Ureter (tissue), 1 donor: ENCODE measurements at places on chromosomes 7 and 10. TPM values are rescaled to one million over a fixed set of nuclear protein-coding genes. Genes with fewer than 3 reads are reported as not detected.

- no peak for DNase-seq
Observed at GRCh38 chr10:43273997-43274396, 7.1 kb upstream of the RASGEF1A start.

DNA sequence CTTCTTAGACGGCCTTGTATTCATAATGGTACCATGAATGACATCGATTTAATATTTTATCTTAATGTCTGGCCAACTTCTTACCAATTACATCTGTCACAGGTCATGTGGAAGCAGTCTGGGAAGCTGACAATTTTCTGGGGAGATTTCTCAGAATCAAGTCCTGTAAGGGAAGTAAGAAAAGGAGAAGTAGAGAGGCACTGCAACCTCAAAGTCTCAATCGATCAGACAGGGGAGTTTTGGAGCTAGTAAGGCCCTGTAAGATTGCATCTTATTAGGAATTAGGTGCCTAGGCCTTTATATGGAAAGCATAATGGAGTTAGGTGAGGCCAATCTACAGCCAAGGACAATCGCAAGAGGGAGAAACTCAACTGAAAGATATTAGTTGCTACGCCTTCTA is 694.6 kb upstream of the SORCS1 start:
- DNase-seq: no peak

GRCh38 chr7:100568896-100569844 is 4.5 kb downstream of the SAP25 start:
- no peak for DNase-seq

GRCh38 chr7:64744680-64745079 is 49.5 kb upstream of the ZNF138 start:
- DNase-seq: no peak

DNA sequence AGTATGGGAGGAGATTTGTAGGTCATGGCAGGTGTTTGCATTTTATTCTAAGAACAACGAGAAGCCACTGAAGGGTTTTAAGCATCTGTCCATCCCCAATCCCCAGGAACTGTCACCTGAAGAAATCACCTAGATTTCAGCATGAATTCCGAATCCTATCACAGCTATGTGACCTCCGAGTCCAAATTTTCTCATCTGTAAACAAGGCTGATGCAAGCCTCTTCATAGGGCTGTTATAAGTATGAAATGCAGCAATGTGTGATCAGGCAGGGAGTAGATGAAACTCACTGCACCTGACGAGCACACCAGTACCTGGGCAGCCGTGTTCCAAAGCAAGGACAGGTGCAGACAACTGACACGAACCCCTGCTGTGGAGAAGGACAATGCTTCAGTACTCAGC is 14.0 kb downstream of the HABP2 start:
- no peak for DNase-seq

GRCh38 chr10:50517626-50518025 is 106.1 kb downstream of the SGMS1 start:
- DNase-seq: no peak

- DNase-seq: no peak
Observed at GRCh38 chr10:27783660-27784059, 38.0 kb upstream of the MKX start.

DNA sequence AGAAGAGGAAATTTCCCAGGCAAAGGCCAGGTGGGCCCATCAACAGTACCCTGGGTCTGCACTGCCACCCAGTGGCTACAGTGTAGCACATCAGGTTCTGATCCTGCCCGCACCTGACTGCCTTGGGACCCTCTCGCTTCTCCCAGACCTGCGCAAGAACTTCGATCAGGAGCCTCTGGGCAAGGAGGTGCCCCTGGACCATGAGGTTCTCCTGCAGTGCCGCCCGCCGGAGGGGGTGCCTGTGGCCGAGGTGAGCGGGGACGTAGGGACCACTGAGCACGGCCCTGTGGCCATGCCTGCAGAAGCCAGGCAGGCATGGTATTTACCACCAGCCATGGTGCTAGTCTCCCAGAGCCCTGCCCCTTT is 33.9 kb upstream of the SLC29A3 start:
- DNase-seq: no peak

DNA sequence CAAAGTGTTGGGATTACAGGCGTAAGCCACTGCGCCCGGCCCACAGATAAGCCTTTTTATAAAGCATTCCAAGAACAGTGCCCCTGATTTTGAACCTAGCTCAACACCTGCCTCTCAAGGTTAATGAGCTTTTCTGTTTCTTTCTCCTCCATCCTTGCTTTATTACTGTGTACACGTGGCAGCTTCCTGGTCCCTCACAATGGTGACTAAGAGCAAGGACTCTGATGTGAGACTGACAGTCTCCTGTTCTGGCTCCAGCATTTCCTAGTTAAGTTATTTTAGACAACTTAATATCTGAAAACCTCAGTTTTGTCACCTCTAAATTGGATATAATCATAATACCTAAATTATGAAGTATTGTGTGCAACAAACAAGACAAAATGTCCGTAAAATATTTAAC is 9.9 kb downstream of the HABP2 start:
- no peak for DNase-seq

DNA sequence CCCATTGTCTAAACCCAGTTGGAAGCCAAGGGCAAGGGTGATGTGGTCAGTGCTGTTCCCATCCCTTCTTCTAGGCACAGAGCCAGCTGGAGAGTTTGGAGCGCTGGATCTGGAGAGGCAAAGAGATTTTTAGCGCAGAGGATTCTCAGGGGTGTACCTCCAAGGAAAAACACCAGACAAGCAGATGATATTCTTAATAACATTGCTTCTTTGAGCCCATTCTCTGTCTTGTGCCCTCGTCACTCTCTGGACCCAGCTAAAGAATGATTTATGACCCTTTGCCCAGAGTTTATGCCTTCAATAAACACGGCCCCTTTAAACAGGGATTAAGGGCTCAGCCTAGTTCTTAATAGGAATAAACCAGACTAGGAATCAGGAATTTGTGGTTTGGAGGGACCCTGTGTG is 4.7 kb upstream of the HIP1 start:
- no peak for DNase-seq

DNA sequence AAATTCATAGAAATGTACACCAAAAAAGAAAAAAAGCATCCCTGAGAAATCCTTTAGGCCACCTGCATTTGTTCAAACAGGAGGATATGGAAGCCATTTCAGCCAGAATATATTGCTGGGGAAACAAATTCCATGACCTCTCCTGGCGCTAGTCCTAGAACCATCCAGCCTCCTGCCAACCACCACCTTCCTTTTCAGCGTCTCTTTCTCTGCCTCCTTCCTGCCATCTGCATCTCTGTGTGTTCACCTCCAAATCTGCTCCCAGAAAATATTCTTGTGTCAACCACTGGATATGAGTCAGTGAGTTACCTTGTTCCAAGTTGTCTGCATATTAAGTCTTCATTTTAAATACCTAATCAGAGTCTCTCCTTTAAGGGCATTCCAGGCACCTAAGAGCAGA is 50.6 kb upstream of the NPY start:
- DNase-seq: no peak

DNA sequence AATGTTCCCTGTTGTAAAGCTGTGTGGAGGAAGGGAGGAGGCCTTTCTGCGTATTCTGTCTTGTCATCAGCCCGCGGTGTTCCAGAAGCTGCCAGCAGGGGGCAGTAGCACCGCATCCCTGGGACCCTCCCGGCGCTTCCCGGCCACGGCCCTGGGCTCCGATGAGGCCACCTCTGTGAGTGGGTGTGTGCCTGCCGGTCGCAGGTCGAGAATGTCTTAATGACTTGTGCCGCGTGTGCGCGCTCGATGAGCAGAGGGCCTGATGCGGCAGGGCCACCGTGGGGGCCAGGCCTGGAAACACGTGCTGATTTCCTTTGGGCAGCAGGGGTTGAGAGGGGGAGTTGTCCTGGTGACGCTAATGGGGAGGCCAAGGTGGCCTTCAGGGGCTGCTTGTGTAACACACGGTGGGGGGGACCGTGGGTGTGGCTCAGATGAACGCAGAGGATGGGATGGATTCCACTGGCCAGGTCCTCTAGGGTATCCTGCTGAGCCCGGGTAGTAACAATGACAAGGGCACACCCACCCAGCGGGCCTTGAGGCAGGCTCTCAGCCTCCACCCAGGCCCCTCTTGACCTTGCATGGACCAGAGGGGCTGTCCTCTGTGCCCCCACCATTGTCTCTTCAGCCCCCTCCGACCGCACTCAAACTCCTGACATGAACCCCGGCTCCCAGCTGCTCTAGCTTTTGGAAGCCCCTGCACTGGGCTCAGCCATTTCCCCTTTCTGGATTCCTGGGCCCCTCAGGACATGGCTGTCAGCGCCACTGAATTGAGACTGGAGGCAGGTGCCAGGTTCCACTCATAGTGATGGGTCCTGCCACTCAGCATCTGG is 135.9 kb upstream of the PODXL start:
- DNase-seq: no peak

- no peak for DNase-seq
Observed at GRCh38 chr10:110864662-110865140, 7.0 kb upstream of the PDCD4 start.

- DNase-seq: no peak
Observed at GRCh38 chr7:138726288-138726687, 25.1 kb upstream of the SVOPL start.

DNA sequence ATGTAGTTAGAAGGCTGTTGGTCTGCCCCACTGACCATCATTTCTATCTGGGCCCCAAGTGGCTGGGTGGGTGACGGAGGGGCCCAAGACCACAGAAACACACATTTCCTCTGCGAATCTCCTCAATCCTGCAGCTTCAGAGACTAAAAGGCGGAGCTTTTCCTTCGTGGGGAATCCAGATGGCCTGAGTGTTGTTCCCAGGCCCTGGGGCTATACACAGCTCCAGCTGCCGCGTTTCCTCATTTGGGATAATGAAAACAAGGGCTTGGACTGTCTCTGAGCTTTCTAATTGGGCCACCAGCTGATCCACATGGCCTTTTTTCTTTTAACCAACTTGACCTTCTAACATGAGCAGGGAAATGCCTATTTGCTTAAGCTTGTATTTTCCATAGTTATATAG is 339.9 kb downstream of the CXCL12 start:
- DNase-seq: peak; percentile 39

DNA sequence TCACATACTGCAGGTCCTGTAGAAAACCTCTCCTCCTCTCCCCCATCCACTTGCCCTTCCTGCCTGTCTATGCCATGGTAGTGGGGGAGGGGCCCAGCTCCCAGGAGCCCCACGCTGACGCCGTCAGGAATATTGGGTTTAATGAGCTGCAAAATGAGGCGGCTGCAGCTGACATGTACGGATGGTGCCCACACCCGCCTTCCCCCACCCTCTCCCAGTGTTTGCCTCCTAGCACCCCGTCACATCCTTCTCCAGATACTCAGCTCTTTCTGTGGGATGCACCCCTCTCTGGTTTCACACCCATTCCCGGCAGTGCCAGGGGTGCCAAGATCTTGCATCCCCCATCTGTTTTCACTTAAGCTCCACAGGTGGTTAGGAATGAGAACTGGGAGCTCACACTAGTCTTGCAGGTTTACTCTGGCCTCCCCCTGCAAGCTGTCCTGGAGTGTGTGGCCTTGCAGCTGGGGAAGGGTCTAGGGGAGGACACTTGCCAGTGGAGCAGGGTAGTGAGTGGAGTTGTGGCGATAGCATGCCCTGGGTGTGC is 26.1 kb downstream of the GBX1 start:
- no peak for DNase-seq

DNA sequence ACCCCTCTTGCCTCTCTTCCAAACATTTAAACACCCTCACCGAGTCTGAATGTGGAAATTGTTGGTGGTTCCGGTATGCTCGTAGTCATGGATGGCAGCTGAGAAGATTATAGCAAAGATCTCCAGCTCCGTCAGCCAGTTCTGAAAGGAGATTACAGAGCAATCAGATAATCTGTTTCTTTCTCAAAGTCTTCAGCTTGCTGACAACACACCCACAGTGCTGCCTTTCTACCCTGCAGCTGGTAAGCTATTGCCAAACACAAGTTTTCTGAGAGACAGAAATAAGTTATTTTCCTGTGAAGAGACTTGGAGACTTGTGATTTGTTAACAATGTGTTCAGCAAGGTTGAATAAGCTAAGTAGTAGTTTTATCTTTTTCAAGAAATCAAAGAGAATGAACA is 163.6 kb downstream of the PPP1R17 start:
- no peak for DNase-seq

Gene FAM25A
- not detected for total RNA-seq

Gene NPSR1
- total RNA-seq: not detected

Gene ADCY1
- 4.6 TPM for total RNA-seq

Gene KRIT1
- 49.4 TPM for total RNA-seq

Gene FLNC
- 84.1 TPM for total RNA-seq

Gene SHTN1
- total RNA-seq: 17.1 TPM

Gene FOXI2
- 1.1 TPM for total RNA-seq

Gene DTX2
- total RNA-seq: 67.8 TPM

Gene AOC1
- 1.5 TPM for total RNA-seq

Gene FAM24B
- 6.4 TPM for total RNA-seq

Gene GDF2
- total RNA-seq: not detected

Gene NACAD
- total RNA-seq: 5.7 TPM

Gene GIMAP6
- total RNA-seq: 26.3 TPM

Gene AGR3
- total RNA-seq: 8.7 TPM

Gene FAM13C
- total RNA-seq: 26.6 TPM
